ENCODE measurements at places on chromosomes 2 and 18. TPM values are rescaled to one million over a fixed set of nuclear protein-coding genes. Genes with fewer than 3 reads are reported as not detected.

Gene POLR1B
- total RNA-seq: 29.3 TPM

Gene CCDC74B
- total RNA-seq: 15.4 TPM

Gene PLGLB1
- 6.4 TPM for total RNA-seq

DNA sequence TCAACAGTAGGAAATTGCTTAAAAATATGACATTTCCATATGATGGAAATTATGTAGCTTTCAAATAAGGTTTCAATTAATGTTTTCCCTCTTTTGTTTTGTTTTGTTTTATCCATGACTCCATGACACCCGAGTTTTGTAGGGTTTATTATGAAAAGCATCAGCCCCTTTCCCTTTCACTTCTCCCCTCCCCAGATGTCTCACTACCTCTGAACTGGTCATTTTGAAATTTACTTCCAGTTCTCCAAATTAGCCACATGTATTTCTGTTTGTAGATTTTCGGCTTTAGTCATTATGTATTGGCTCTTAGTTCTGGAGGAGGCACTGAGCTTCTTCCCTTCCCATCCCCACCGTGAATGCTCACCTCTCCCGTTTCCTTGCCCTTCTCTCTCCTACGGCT, 18.6 kb upstream of the VPS4B start:
- no peak overlapping the region for H3K27ac ChIP-seq
- no peaks in the 10 kb centered on the region for H3K36me3 ChIP-seq
- H3K4me3 ChIP-seq: no peak overlapping the region
- H3K27me3 ChIP-seq: peaks cover 3% of the 10 kb centered on the region

DNA sequence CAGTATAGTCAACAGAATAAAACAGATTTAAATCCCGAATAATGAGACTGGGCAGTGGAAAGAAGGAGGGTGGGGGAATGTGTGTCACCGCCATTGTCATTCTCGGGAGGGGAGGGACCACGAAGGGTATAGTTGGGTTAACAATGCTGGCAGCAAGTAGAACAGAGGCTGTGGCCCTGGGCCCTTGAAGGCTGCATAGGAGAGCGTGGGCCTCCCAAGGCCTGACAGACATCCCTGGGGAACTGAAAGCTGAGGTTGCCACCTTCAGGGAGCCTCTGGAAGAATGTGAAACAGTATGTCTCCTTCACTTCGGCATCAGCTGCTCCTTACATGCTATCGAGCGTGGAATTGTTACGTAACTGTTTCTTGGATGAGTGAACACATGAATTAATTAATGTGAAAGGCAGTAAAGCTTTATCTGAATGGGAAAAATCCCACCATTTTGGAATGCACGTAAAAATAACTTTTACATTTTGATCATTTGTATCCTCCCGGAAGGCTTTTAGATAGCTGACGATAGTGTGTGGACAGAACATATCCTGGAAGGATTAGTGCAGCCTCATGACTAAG, 92.8 kb upstream of the TTC39C start:
- no peak overlapping the region for H3K27ac ChIP-seq
- H3K36me3 ChIP-seq: no peaks in the 10 kb centered on the region
- no peak overlapping the region for H3K4me3 ChIP-seq
- H3K27me3 ChIP-seq: peaks cover 19% of the 10 kb centered on the region
- DNase-seq: no peak

DNA sequence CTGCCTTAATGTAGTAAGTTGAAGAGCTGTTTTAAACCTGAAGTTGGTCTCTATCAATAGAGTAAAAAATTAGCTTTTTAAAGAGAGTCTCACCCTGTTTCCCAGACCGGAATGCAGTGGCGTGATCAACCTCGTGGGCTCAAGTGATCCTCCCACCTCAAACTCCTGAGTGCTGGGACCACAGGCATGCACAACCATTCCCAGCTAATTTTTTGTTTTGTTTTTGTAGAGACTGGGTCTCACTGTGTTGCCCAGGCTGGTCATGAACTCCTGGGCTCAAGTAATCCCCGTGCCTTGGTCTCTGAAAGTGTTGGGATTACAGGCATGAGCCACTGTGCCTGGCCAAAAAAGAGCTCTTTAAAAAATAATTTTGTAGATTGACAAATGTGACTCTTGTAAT, 40.3 kb downstream of the CRIM1 start:
- no peak overlapping the region for H3K4me3 ChIP-seq
- H3K4me1 ChIP-seq: peaks cover 17% of the 10 kb centered on the region
- H3K27me3 ChIP-seq: no peaks in the 10 kb centered on the region
- no peaks in the 10 kb centered on the region for H3K36me3 ChIP-seq
- H3K27ac ChIP-seq: no peak overlapping the region

DNA sequence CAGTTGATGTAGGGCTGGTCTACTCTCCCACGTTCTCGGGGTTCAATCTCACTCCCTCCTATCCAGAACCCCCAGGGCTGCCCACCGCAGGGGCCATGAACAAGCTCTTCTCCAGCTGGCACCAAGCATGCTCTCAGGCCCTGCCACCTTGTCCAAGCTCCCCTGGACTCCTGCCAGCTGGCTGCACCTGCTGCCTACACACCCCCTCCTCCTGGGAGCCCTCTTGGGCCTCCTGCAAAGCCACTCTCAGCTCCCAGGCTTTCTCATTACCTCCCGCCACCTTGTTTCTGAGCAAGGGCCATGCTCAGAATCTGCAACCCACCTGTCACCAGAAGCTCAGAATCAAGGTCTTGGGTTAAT, 56.0 kb downstream of the HDAC4 start:
- H3K36me3 ChIP-seq: peaks cover 26% of the 10 kb centered on the region
- peaks cover 11% of the 10 kb centered on the region for H3K4me1 ChIP-seq
- no peaks in the 10 kb centered on the region for H3K27me3 ChIP-seq
- no peak overlapping the region for H3K4me3 ChIP-seq
- no peak overlapping the region for H3K27ac ChIP-seq
- no peak for DNase-seq

DNA sequence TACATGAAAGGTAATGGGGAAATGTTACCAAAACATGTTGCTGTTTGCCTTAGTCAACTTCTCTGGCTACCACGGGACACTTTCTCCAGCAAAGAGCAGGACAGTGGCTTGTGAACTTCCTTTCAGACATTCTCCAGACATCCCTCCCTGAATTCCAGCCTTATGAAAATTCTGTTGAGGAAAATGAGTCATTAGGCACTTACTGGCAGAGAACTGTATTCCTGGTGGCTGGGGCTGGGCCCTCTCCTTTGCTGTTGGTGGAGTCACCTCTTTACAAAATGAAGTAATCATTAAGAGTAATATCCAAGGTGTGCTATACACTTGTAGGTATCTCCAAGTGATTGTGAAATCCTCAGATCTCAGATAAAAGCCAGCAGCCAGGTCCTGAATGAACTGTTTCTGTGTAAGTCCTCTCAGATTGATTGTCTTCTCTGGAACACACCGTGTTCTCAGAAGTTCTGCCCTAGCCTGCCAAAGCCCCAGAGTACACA, 1.3 kb upstream of the FAP start:
- peak overlapping the region; percentile 87 for H3K27ac ChIP-seq
- DNase-seq: no peak
- H3K27me3 ChIP-seq: no peaks in the 10 kb centered on the region
- peak overlapping the region; percentile 23 for H3K4me3 ChIP-seq

DNA sequence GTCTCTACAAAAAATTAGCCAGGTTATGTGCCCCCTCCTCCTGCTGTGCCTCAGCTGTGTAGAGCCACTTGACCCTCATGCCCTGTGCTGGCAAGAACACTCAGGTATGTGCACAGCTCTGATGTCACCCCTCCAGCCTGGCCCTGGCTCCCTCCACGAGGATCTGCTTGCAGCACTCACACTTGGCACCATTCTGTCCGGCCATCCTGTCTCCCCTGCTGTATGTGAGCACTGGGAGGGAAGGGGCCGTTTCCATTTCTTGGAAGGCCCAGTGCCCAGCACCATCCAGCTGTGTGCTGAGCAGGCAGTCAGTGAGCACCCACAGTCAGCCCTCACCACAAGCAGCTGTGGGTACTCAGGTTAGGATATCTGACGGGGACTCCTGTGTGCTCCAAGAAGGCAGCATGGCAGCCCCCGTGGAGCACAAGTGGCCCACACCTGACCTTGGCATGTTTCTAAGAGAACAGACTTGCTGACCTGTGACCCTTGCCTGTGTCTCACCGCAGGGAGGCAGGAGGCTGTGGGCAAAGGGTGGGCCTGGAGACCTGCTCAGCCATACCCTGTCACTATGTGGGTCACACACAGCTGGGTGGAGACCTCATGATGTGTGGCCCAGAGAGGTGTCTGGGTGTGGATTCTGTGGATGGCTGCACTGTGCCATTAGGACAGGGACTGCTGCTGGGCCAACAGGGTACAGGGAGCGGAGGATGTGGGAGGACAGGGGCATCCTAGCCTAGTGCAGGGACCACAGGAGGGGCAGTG, 31.5 kb downstream of the USP34 start:
- no peaks in the 10 kb centered on the region for H3K27me3 ChIP-seq
- no peak overlapping the region for H3K27ac ChIP-seq
- DNase-seq: no peak
- H3K4me1 ChIP-seq: no peaks in the 10 kb centered on the region
- H3K36me3 ChIP-seq: peaks cover 39% of the 10 kb centered on the region

- H3K4me3 ChIP-seq: no peak overlapping the region
- H3K27ac ChIP-seq: no peak overlapping the region
- no peaks in the 10 kb centered on the region for H3K36me3 ChIP-seq
- no peak for DNase-seq
Observed at GRCh38 chr2:181371782-181372645, 85.2 kb upstream of the ITGA4 start.

GRCh38 chr2:181585732-181586131, 71.2 kb downstream of the CERKL start:
- H3K4me3 ChIP-seq: no peak overlapping the region
- H3K27me3 ChIP-seq: peaks cover 6% of the 10 kb centered on the region
- no peak for DNase-seq
- peaks cover 12% of the 10 kb centered on the region for H3K4me1 ChIP-seq
- H3K36me3 ChIP-seq: no peaks in the 10 kb centered on the region

GRCh38 chr2:200193791-200194190, 112.7 kb upstream of the SPATS2L start:
- no peaks in the 10 kb centered on the region for H3K4me1 ChIP-seq
- no peaks in the 10 kb centered on the region for H3K36me3 ChIP-seq
- H3K27ac ChIP-seq: no peak overlapping the region
- DNase-seq: no peak

DNA sequence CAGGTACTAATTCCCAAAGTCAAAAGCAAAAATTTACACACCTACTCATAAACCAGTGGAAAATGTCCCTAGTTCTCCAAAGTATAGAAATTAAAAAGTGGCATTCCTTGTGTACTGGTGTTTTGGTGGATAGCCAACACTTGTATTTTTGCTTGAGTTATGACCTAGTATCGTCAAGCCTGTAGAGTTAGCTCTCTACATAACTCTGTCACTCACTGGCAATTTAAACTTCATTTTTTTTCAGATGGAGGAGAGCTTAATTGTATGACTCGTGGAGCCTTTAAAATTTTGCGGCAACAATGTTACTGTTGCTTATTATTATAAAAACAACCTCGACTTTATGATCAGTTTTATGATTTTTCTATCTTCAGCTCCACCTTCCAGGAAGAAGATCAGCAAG, 58.7 kb downstream of the ITGB6 start:
- H3K4me3 ChIP-seq: no peak overlapping the region
- H3K27ac ChIP-seq: no peak overlapping the region
- no peaks in the 10 kb centered on the region for H3K4me1 ChIP-seq
- no peaks in the 10 kb centered on the region for H3K27me3 ChIP-seq
- no peaks in the 10 kb centered on the region for H3K36me3 ChIP-seq

Measured in type B pancreatic cell (in vitro differentiated cells).